ENCODE measurements at places on chromosomes 2 and 18.
A peak's percentile ranks its signal among the peaks of the same experiment; 100 is the strongest.

GRCh38 chr2:25790074-25790790 is 88.1 kb downstream of the ASXL2 start:
- no peak for DNase-seq

GRCh38 chr18:10530002-10530401 is 4.2 kb downstream of the NAPG start:
- no peak for DNase-seq

DNA sequence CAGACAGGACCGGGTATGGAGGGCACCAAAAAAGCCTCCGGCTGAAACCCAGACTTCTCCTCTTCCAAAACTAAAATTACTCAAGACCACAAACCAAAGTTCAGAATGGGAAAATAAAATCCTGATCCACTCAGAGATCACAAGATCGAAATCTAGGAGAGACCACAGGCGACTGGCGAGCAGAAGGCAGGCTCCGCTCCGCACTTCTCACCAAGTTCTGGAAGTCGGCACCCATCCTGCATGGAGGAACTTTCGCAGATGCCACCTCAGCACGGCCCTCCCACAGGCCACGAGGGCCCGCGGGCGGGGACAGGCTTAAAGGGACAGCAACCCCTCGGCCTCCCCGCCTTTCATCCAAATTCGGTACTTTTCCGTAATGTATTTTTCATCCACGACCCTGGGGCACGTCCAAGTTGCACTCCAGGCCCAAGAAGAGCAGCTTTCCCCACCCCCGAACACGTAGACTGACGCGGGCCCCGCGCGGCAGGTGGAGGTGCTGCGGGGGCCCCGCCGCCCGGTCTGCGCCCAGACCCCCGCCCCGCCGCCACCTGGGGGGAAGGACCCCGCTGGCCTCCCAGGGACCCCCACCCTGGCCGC is 43.7 kb downstream of the HDLBP start:
- peak; percentile 40 for DNase-seq

GRCh38 chr18:55248495-55248894 is 289.2 kb upstream of the CCDC68 start:
- DNase-seq, result no peak

DNA sequence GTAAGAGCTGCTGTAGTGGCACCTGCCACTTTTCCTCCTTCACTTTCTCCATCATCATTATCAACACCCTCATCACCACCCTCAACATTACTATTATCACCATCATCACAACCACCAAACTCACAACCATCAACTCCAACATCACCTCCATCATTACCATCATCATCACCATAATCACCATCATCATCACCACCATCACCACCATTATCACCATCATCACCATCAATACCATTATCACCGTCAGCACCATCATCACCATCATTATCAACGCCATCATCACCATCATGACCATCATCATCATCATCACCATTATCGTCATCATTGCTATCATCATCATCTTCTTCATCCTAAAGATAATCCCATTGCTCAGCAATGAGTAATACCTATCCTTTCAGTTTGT is 255.8 kb downstream of the CYRIA start:
- DNase-seq, result no peak

GRCh38 chr18:5969355-5969988 is 74.2 kb upstream of the TMEM200C start:
- DNase-seq, result no peak

GRCh38 chr18:67074309-67074708 is 442.2 kb downstream of the DSEL start:
- no peak for DNase-seq

GRCh38 chr2:182915369-182916326 is 49.2 kb upstream of the FRZB start:
- DNase-seq, result peak; percentile 74

GRCh38 chr18:58682429-58683069 is 11.3 kb downstream of the MALT1 start:
- no peak for DNase-seq

DNA sequence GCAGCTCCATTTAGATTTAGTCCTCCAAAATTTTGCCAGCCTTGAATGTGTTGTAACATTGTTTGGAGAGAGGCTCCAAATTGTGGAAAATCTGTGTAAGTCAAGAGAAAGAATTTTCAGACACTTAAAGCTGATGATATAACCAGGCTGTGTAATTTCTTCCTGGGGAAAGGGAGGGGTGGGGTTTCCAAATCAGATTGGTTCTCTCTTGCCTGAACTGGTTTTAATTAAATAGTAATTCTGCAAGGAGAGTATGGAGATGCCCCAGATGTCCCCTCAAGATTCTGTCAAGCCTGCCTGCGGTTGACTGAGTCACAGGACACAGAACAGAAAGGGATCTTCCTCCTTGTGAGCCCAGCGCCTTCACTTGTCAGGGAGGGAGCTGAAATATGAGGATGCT is 54.5 kb downstream of the C18orf63 start:
- no peak for DNase-seq

DNA sequence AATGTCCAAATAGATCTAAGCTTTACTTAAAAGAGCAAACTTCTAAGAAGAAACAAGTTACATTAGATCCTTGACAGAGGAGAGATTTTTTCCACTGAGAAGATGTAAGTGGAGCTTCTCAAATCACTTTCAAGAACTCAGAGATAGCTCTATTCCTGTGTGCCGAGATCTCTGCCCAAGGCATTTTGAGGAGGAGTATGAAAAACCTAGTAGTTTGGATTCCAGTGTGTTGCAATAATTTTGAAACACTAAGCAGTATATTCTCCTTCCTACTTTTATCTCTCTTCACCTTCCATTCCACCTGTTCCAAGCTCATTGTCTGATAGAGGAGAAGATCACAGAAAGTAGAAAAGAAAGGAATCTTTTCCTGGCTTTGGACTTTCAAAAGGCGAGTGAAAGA is 192.0 kb upstream of the TANK start:
- no peak for DNase-seq

GRCh38 chr18:76490033-76490432 is 5.0 kb downstream of the ZNF516 start:
- DNase-seq, result no peak

GRCh38 chr2:237552908-237553307 is 13.5 kb upstream of the PRLH start:
- no peak for DNase-seq

GRCh38 chr2:49950646-49951045 is 796.3 kb upstream of the FSHR start:
- DNase-seq, result no peak

DNA sequence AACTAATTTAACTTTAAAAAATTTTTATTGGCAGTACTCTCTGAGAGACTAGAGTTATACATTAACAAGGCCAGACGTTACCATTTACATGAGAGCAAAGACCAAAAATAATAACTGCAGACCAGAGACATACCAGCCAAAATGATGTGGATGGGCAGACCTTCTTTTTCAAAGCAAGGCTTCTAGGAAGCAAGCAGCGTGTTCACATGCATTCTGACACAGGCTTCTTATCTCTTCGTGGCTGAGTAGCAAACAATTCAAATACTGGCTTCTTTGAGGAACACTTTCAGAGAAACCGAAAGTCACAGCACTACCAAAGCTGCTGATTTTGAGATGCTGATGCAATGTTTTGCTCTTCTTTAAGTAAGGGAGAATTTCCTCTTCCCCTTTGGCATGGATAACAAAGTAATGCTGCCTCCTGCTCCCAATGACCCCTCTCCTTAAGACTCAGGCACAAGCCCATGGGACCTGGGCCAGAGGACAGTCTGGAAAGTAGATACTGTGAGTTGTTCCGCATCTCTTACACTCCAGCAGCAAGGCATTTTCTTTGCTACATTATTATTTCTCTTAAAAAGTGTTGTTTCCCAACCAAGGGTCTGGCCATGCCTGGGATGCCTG is 181.9 kb downstream of the MREG start:
- DNase-seq, result no peak

GRCh38 chr18:78739115-78739514 is 240.5 kb upstream of the SALL3 start:
- no peak for DNase-seq

GRCh38 chr18:74531043-74531442 is 3.3 kb upstream of the CNDP1 start:
- no peak for DNase-seq

DNA sequence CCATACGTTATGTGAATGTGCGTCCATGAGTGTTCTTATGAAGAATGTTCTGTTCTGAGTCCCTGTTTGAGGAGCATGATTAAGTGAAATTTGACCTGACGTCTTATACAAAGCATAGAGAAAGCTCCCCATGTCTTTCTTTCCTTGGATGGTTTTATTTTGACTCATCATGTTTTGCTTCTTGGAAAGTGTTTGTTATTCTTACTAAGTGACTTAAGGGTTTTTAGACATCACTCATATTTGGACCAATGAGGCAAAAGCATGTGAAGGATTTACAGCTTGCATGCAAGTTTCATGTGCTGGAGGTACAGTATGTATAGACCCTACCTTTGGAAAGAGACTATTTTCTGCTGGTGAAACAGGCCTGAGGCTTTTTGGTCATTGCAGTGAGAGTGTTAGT is 33.5 kb upstream of the ZEB2 start:
- peak; percentile 72 for DNase-seq

DNA sequence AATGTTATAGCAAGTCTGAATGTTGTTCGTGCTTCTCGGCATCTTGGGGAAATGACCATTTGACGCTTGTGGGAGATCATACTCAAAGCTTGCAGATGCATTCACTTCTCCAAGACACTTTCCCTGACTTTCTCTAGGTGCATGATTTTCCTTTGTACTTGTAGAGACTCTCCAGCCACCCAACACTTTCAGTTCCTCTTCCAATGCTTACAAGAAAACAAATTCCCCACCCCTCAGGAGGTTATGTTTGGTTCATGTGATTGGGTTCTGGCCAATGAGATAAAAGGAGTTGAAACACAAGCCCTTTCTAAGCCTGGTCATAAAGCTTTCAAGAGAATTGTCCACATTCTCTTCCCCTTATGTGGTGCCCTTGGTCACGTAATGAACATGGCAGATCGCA is 156.3 kb downstream of the EPHA4 start:
- DNase-seq, result no peak

DNA sequence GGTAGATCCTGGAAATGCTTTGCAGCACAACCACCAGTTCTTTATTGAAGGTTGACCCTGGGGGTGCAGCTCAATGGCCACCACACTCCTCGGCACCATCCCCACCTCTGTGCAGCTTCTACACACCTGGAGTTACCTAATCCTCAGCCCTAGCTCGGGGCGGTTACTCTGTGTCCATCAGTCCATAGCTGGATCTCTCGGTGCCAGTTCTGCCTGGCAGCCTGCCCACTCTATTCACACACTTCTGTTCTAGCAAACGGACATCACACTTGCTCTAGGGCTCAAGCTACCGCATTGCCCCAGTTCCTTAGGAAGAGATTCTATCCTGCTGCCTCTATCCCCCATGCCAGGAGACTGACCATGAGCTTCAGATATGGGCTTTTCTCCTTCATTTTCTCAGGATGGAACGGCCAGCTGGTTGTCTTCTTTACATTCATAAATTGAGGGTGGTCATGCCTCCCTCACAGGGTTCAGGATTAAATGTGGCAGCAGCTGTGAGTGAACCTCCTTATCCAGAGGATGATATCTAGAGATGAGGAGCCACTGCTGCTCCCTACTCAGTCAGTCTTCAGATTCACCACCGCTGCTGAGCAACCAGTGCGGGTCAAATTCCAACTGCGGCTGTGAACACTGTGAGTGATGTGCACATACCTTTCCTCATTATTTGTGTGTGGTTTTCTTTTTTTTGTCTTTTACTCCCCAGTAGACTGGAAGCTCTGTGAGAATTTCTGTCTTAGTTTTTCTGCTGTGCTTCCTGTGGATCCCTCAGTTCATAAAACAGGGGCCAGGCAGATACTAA is 66.9 kb upstream of the TRIB2 start:
- no peak for DNase-seq

- DNase-seq, result no peak
Measured at GRCh38 chr2:148565272-148565894, 79.2 kb upstream of the EPC2 start.

- no peak for DNase-seq
Measured at GRCh38 chr2:200411831-200412230, 98.0 kb downstream of the KCTD18 start.

GRCh38 chr2:189579585-189580186 is 900 bp downstream of the SLC40A1 start:
- no peak for DNase-seq

DNA sequence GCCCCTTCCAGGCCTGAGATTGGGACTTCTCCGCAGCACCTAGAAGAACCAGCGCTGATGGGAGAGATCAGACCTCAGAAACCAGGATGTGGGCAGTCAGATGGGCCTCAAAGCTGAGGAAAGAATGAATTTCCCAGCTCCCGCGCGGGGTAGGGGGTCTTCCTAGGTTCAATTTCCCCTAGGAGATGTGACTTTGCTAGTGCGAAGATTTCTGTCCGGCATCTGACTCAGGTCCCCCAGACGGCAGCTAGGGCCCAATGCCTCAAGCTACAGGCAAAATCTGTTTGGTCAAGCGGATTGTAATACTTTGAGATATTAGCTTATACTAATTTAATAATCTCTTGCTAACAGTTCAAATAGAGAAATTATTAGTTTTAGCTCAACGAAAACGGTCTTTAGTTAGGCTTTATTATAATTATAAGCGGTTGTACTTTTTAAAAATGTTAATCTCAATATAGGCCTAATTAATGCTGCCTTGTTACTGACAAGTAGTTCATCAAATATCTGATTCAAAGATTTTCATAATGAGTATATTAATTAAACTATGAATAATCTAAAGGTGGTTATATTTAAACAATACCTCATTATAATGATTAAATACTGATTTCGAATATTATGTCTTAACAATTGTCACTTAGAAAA is 5.8 kb downstream of the DLX1 start:
- DNase-seq, result no peak

DNA sequence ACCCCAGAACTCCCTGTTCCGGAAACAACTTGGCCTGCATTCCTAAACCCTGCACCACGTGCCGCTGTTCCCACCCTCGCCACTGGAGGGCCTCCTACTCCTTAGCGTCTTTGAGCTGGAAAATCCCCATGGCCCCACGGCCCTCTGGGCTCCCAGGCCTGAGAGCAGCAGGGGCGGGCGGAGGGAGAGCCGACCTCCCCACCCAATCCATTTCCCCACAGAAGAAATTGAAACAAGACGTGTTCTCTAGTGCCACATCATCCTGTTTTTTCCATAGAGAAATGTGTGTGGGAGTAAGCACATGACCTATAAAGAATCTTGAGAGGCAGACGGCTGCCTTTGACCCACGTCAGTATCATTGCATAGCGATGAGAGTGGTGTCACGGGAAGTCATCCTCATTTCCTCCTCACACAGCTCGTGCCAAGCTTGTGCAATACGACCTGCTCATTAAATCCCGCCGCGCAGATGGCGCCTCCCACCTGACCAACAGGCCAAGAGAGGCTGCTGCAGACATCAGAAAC is 79.2 kb downstream of the LAMA1 start:
- peak; percentile 95 for DNase-seq

- no peak for DNase-seq
Measured at GRCh38 chr18:24370120-24370519, 27.5 kb downstream of the OSBPL1A start.

DNA sequence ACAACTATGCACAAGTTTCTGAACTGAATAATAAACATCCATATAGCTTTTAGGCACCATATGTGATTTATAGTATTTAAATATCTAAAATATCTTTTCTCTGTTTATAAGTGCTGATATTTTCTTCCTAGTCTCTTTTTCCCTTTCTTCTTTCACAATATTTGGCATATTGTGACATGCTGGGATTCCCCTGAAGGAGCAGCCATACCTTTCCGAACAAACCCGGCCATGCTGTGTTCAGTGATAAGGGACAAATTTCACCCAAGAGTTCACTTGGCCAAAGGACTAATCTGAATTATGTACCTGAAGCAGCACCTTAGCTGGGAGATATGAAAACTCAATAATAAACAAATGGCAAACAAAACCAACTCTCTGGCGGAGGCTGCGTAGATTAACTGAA is 250.8 kb downstream of the RDH14 start:
- no peak for DNase-seq

- no peak for DNase-seq
Measured at GRCh38 chr2:216991563-216991962, 131.7 kb upstream of the TNP1 start.
